ENCODE measurements at places on chromosomes 3 and 15.

DNA sequence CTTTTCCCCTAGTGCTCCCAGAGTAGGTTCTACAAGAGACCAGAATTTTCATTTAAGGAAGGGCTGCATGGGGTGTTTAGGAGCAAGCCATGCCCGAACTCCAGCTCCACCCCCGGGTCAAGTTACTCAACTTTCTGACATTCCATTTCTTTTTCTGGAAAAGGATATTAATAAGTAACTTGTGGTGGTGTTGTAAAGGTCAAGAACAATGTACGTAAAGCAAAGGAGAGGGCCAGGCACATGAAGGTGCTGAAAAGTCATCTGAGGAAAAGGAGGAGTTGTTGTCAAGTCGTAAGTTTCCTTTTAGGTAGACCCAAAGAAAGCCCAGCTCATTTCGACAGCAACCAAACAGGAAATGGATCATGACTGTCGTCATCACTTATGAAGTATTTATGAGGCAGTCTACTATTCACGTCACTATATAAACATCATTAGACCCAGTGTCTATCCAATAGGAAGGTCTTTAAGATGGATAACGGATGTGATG lies 319.6 kb upstream of the IL12A start:
- peak; percentile 44 for DNase-seq

GRCh38 chr3:71031181-71031580 lies 552.3 kb downstream of the FOXP1 start:
- DNase-seq = no peak

GRCh38 chr3:16366581-16366980 lies 101.6 kb downstream of the OXNAD1 start:
- DNase-seq = no peak

DNA sequence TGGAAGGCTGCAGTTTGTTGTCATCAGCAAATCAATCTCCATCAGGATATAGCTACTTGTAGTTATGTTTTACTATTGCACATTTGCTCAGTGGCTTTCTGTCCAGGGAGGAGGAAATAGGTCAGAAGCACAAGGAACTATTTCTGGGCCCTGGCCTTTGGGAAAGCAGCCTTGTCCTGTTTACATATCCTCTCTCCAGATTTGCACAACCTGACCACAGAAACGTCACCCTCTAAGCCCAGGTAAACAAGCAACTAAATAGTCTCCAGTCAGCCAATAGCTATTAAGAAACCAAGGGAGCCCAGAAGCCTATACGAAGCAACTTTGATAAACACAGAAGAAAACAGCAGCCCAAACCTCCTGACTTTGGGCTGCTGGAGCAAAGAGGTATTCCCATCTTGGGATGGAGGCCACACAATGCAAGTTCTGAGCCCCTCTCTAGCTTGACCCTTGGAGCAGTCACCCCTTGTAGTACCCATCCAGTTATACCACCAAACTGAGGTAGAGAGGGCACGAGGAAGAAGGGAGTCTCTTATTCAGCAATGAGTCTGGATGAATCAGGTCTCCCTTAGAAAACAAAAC lies 2.3 kb upstream of the FEM1B start:
- DNase-seq = no peak

- no peak for DNase-seq
Observed at GRCh38 chr15:58147171-58147611, 9.0 kb downstream of the AQP9 start.

Data from astrocyte (in vitro differentiated cells and primary cell).